ENCODE measurements at places on chromosomes 12 and 14. TPM values are rescaled to one million over a fixed set of nuclear protein-coding genes. Genes with fewer than 3 reads are reported as not detected.

DNA sequence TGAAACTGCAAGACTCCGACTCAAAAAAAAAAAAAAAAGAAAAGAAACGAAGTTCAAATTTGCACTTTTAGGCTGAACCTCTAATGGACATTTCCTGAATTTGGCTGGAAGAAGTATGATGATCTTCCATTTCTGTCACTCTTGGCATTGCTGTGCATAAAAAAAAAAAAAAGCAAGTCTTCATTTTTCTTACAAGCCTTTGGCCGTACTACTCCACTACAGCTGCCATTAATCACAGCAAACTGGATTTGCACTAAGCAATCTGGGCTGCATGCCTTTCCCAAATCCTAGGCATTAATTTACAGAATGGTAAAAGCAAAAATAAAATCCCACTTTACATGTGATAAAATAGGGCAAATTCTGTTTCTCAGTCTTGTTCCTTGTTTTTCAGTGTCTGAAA is 7.1 kb downstream of the CSRP2 start:
- no peak overlapping the region for H3K27ac ChIP-seq
- H3K4me1 ChIP-seq = no peaks in the 10 kb centered on the region
- no peaks in the 10 kb centered on the region for H3K27me3 ChIP-seq
- H3K4me3 ChIP-seq = no peak overlapping the region

DNA sequence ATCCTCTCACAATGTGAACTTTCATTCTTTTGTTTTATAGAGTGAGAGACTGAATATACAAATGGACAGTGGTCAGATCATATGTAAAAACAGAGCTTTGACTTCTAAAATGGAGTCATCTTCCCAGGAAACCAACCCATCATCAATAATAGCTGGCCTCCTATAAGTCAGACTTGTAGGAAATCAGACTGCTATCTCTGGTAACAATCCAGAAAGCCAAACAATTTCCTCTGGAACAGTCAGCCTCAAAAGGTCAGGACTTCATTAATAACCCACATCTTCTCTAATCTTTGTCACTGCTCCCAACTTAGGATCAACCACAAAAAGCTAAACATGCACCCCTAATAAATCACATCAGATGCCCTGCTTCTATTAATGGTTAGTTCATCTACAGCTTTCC is 227.9 kb upstream of the G2E3 start:
- H3K4me1 ChIP-seq = no peaks in the 10 kb centered on the region
- H3K4me3 ChIP-seq = no peak overlapping the region
- H3K36me3 ChIP-seq = no peaks in the 10 kb centered on the region
- H3K27me3 ChIP-seq = no peaks in the 10 kb centered on the region

GRCh38 chr12:57618966-57619433 is 7.8 kb downstream of the ARHGEF25 start:
- no peak overlapping the region for H3K27ac ChIP-seq
- no peaks in the 10 kb centered on the region for H3K36me3 ChIP-seq
- no peaks in the 10 kb centered on the region for H3K4me1 ChIP-seq
- no peak overlapping the region for H3K4me3 ChIP-seq
- H3K27me3 ChIP-seq = no peaks in the 10 kb centered on the region

- H3K36me3 ChIP-seq = no peaks in the 10 kb centered on the region
- no peak for DNase-seq
- H3K27me3 ChIP-seq = no peaks in the 10 kb centered on the region
- H3K4me1 ChIP-seq = no peaks in the 10 kb centered on the region
Measured at GRCh38 chr14:58724702-58725101, 86.9 kb downstream of the DACT1 start.

- no peaks in the 10 kb centered on the region for H3K36me3 ChIP-seq
- no peaks in the 10 kb centered on the region for H3K27me3 ChIP-seq
- no peak for DNase-seq
- no peak overlapping the region for H3K27ac ChIP-seq
Measured at GRCh38 chr12:91889910-91890309, 255.7 kb downstream of the BTG1 start.

- H3K36me3 ChIP-seq = no peaks in the 10 kb centered on the region
- no peak overlapping the region for H3K4me3 ChIP-seq
- no peak for DNase-seq
- H3K4me1 ChIP-seq = no peaks in the 10 kb centered on the region
- no peak overlapping the region for H3K27ac ChIP-seq
- H3K27me3 ChIP-seq = no peaks in the 10 kb centered on the region
Measured at GRCh38 chr12:49121047-49121696, 10.0 kb downstream of the TUBA1B start.

DNA sequence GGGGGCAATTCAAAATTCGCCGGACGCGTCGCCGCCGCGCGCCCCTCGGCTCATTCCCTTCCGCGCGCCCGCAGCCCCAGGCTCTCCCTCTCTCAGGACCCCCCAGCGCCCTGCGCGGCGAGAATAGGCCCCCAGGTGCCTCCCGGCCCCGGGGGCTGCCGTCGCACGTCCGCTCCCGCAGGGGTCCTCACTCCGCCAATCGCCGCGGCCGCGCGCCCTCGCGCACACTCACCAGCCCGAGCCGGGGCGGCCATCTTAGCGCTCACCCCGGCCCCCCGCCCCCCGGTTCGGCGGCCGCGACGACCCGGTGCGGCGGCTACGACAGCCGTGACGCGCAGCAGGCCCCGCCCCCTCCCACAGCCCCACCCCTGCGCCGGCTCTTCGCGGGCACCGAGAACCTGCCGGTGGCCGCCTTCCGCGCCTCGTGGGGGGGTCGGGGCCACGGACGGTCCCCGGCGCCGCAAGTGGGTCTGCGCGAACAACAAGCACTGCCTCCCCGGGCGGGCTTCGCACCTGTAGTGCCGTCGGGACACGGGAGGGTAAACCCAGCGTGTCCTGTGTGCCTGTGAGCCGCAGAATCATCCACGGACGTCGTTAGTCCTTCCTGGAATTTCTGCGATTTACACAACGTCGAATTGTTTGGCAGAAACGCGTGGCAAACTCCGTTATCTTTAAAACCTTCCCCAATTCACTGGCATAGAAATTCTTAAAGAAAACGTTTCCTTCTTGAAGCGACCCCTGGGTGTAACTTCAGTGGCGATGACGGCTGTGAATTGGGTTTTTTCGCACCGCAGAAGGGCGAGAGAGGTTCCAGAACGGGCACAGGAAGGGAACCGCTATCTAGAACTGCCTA is 2.5 kb downstream of the USP44 start:
- H3K4me1 ChIP-seq = no peaks in the 10 kb centered on the region
- DNase-seq = peak; percentile 37
- H3K27me3 ChIP-seq = no peaks in the 10 kb centered on the region
- H3K27ac ChIP-seq = peak overlapping the region; percentile 84

The HPD gene
- not detected for total RNA-seq

The ALDH1L2 gene
- total RNA-seq = 2.3 TPM

DNA sequence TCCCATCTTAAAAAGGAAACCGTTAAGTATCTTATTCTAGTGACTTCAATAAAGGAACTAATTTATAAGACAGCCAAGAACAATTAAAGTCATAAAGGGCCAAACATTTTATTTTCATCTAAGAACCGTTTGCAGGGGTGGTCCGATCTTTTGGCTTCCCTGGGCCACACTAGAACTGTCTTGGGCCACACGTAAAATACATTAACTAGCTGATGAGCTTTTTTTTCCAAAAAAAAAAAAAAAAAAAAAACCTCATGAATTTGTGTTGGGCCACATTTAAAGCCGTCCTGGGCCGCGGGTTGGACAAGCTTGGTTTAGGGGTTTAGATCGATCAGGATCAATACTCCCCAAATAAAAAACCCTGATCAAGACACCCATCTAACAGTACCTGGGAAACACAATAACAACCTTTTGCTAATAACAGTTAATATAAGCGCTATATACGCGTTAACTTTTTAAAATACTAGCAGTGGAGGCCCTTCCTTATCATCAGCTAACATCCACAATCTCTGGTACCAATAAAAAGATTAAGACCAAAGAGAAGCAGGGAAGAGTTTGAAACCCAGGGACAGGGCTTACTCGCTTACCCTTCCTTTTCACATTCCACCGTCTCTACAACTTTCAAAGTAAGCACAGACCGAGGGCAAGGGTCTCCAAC is 1.1 kb downstream of the NAP1L1 start:
- H3K4me1 ChIP-seq = no peaks in the 10 kb centered on the region
- DNase-seq = no peak
- H3K36me3 ChIP-seq = no peaks in the 10 kb centered on the region
- peak overlapping the region; percentile 97 for H3K4me3 ChIP-seq
- H3K27ac ChIP-seq = peak overlapping the region; percentile 98

GRCh38 chr12:34294137-34294536 is 271.8 kb downstream of the ALG10 start:
- no peak overlapping the region for H3K4me3 ChIP-seq
- no peaks in the 10 kb centered on the region for H3K36me3 ChIP-seq
- DNase-seq = no peak
- H3K27ac ChIP-seq = no peak overlapping the region

The KCNA1 gene
- total RNA-seq = 1.3 TPM

GRCh38 chr14:90109858-90110257 is 48.1 kb downstream of the KCNK13 start:
- no peak overlapping the region for H3K4me3 ChIP-seq
- H3K27me3 ChIP-seq = no peaks in the 10 kb centered on the region
- no peaks in the 10 kb centered on the region for H3K4me1 ChIP-seq

GRCh38 chr14:95998656-95999055 is 40.5 kb upstream of the C14orf132 start:
- no peak overlapping the region for H3K4me3 ChIP-seq
- peaks cover 24% of the 10 kb centered on the region for H3K27me3 ChIP-seq

The TCL1B gene
- total RNA-seq = not detected

DNA sequence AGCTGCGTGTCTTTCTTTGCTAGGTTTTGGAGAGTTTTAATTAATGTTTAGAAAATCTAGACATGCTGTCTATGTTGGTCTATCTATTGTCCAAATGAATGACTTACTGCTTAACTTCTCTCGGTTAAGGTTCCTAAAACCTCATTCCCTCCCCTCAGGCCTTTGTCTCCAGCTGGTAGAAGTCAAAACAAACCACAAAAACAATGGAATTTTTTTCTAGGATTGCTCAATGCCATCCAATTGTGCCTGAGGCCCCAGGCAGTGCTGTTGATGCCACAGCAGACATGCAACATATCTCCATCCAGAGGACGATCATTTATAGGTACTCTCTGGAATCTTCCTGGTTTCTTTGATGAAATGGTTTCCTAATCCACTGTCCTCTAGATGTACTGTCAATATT is 448.2 kb upstream of the TBX3 start:
- peak overlapping the region; percentile 57 for H3K27ac ChIP-seq
- H3K4me3 ChIP-seq = no peak overlapping the region
- peaks cover 10% of the 10 kb centered on the region for H3K4me1 ChIP-seq
- H3K36me3 ChIP-seq = no peaks in the 10 kb centered on the region

- peaks cover 15% of the 10 kb centered on the region for H3K4me1 ChIP-seq
- H3K4me3 ChIP-seq = no peak within 1 kb of the TSS
- no peaks in the 10 kb centered on the region for H3K27me3 ChIP-seq
- no peak for DNase-seq
- H3K36me3 ChIP-seq = no peaks in the 10 kb centered on the region
Measured at GRCh38 chr12:52079576-52080402, at the start of gene SMIM41. SMIM41 (plus strand) TSS chr12:52079704; CDS start chr12:52079780, 76 bp downstream.

DNA sequence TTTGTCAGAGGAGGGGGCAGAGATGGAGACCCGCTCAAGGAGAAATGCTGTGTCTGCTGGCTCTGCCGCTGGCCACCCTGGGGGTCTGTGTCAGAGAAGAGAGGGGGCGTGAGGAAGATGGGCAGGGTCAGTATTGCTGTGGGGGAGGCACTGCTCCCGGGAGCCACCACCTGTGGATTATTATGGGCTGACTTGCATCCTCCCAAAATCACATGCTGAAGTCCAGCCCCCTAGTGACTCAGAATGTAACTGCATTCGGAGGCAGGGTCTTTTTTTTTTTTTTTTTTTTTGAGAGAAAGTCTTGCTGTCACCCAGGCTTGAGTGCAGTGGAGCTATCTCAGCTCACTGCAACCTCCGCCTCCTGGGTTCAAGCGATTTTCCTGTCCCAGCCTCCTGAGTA is 12.3 kb downstream of the ABCD4 start:
- H3K27me3 ChIP-seq = no peaks in the 10 kb centered on the region
- H3K27ac ChIP-seq = no peak overlapping the region
- no peak for DNase-seq
- no peaks in the 10 kb centered on the region for H3K4me1 ChIP-seq

- no peak for DNase-seq
- H3K27ac ChIP-seq = peak overlapping the region; percentile 7
Measured at GRCh38 chr14:23177181-23177580, 6.3 kb downstream of the SLC7A8 start.

DNA sequence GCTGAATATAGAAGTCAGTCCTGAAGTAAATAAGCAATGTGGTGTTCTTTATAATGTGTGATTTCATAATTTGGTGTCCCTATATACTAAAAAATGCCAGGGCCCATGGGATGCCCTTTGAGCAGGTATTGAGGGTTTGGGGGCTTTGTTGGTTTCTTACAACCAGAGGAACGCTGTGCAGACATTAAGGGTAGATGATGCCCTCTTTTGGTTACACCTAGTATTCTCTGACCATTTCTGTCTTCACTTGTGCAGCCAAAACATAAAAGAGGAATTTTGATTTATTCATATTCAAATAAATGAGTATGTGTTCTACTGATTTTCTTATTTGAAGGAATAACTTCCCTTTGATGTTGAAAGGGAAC is 3.0 kb downstream of the LGR5 start:
- DNase-seq = no peak
- H3K27ac ChIP-seq = no peak overlapping the region
- H3K27me3 ChIP-seq = no peaks in the 10 kb centered on the region

DNA sequence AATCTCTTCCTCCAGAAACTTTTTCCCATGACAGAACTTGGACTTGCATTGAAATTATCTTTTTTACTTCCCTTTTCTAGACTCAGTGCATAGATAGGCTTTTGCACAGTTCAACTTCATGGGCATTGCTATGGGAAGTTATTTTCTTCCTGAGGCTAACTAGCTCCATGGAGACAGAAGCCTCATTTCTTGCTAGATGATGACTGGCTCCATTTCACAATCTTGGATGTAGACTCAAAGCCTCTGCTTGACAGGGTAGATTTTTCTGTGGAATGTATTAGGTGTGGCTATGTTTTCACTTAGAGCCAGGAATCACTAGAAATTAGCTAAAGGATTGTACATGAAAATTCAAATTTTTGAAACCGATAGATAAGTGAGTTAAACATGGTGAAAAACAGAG is 884.1 kb upstream of the MGAT4C start:
- H3K27ac ChIP-seq = no peak overlapping the region
- DNase-seq = no peak
- H3K4me1 ChIP-seq = no peaks in the 10 kb centered on the region
- H3K36me3 ChIP-seq = no peaks in the 10 kb centered on the region

GRCh38 chr12:106855221-106855758 is 80.8 kb downstream of the RIC8B start:
- H3K27me3 ChIP-seq = no peaks in the 10 kb centered on the region
- no peak overlapping the region for H3K4me3 ChIP-seq
- no peak overlapping the region for H3K27ac ChIP-seq
- DNase-seq = no peak
- H3K4me1 ChIP-seq = no peaks in the 10 kb centered on the region

The CCDC184 gene
- 0.44 TPM for total RNA-seq

GRCh38 chr14:21244544-21244943 is 24.7 kb downstream of the HNRNPC start:
- no peaks in the 10 kb centered on the region for H3K36me3 ChIP-seq
- H3K27me3 ChIP-seq = no peaks in the 10 kb centered on the region
- no peak overlapping the region for H3K4me3 ChIP-seq

- no peak for DNase-seq
- H3K36me3 ChIP-seq = no peaks in the 10 kb centered on the region
- no peak overlapping the region for H3K4me3 ChIP-seq
- no peaks in the 10 kb centered on the region for H3K4me1 ChIP-seq
Measured at GRCh38 chr12:131093971-131094830, 140.5 kb downstream of the ADGRD1 start.

Measured in breast epithelium (tissue), 4 donors.